ENCODE measurements at places on chromosomes 3 and 15.

DNA sequence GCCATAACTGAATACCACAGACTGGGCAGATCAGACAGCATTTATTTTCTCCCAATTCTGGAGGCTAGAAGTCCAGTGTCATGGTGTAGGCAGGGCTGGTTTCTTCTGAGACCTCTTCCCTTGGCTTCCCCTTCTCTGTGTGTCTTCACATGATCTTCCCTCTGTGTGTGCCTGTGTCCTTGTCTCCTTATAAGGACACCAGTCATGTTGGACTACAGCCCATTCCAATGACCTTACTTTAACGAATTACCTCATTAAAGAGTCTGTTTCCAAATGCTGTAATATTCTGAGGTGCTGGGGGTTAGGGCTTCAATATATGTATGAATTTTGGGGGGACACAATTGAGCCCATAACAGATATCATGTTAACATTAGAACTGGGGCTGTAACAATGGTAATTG, 13.3 kb upstream of the RARRES1 start:
- DNase-seq, result no peak

- DNase-seq, result no peak
These were observed 151.6 kb upstream of the MYRIP start for GRCh38 chr3:39657775-39658174.

DNA sequence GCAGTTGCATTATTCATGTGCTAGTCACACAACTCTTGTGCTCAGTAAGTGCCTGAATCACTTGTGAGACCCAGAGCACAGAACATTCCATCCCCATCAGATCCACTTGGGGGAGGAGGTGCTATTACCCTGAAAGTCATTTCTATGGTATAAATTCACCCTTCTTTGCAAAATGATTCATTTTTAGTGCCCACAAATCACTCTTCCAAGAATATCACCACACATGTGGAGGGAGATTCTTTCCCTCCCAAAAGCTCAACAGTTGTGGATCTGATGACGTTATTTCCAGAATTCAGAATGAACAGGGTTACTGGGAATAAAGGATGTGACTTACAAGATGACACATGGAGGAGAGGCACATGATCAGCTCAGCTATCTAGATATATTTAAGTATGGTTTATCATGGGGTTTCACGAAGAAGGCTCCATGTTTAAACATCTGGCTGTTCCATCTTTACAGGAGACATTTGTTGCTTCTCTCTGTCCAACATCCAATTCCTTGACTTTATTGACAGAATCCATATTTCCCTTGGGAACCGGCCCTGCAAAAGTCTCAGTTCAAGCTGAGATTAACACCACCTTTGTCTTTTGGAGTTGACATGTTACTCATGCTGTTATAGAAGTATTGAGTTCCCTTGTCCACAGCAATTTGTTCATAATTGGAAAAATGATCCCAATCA, 214.2 kb upstream of the PROK2 start:
- no peak for DNase-seq

DNA sequence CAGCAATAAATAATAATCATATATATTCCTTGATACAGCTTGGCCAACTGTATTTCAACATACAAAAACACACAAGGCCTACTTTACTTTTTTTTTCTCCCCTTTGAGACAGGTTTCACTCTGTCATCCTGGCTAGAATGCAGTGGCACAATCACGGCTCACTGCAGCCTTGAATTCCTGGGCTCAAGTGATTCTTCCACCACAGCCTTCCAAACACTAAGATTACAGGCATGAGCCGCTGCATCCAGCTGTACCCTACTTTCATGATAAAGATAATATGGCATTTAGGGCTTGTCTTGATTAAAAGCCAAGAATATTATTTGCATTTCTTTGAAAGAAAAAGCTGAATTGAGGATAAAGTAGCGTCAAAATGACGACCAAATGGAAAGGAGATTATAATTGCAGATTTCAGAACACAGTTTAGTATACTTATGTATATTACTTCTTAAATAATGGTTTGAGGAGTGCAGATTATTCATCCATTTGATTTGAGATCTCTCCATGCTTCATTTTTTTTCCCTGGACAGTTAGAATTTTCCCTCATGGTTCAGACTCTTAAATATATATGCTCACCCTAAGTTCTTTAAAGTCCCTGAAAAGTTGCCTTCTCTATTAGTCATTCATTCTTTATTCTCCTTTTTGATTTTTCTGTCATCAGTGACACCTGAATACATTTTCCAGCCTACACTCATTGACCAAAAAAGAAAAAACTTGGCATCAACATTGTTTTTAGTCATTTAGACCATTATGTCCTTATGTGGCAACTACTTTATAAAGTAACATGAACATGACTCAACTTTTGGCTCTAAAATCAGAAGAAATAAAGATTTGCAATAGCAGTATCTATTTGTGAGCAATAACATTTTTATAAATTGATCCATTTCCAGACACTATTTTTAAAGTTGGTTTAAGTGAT, 48.5 kb upstream of the MLF1 start:
- DNase-seq, result no peak

All from bone marrow (tissue), 2 donors.